NCI-H226 (cell line): ENCODE measurements at places on chromosomes 6 and 20.
A peak's percentile ranks its signal among the peaks of the same experiment; 100 is the strongest.

- DNase-seq, result no peak
Measured at GRCh38 chr6:68189217-68189815, 445.8 kb upstream of the ADGRB3 start.

DNA sequence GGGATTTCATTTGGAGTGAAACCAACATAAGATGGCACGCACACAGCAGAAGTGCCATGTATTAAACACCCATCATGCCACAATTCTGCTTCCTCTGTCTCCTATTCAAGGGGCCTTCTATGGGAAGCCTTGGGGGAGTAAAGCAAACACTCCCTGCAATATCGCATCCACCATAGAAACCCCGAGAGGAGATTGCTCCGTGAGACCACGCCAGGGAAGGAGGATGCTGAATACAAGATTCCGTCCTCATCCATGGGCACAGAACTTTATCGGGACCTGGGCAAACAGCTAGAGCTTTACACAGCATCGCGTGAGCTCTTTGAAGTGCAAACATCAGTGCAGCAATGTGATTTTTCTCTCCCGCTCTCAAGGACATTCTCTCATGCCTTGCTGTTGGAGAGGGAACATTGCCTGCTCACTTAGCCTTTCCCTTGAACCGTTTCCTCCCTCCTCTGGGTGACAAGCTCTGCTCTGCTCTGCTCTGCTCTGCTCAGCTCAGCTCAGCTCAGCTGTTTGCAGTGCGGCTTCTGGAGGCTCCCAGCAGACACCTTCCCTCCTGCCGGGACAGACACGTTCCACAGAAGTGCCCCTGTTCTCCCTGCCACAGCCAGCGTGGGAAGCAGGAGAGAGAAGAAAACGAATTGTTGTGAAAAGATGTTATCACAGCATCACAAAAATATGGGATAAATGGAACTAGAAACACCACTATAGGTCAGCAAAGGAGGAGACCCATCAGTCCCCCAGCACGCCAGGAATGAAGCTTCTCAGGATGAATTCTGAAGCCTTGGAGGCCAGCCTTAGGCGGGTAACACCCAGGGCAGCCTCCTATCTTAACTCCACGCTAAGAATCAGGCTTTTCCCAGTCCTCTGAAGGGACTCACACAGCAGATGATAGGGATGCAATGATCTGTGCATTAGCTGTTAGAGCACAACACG, 48.2 kb downstream of the RNASET2 start:
- DNase-seq, result no peak

- no peak for DNase-seq
Measured at GRCh38 chr20:5552154-5552553, 198.0 kb upstream of the SHLD1 start.

- DNase-seq, result no peak
Measured at GRCh38 chr6:6583836-6584235, 4.7 kb upstream of the LY86 start.

DNA sequence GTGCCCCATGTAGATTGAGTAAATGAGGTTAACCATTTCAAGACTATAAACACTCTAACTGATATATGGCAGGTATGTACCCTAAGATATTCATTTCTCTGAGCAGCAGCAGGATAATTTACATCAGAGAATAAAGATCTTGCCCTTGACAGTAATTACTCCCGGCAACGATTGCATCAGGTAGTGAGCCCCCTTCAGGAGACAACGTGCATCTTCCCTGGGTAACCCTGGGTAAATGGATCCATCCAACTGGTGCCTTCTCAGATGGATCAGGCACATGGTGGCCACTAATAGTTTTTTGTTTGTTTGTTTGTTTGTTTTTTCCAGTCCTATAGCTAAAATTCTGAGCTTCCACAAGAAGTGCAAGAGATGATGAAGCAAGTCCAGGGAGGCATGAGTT, 469.4 kb upstream of the SLC35B3 start:
- no peak for DNase-seq

- DNase-seq, result no peak
Measured at GRCh38 chr20:16575390-16576140, 2.3 kb upstream of the KIF16B start.

DNA sequence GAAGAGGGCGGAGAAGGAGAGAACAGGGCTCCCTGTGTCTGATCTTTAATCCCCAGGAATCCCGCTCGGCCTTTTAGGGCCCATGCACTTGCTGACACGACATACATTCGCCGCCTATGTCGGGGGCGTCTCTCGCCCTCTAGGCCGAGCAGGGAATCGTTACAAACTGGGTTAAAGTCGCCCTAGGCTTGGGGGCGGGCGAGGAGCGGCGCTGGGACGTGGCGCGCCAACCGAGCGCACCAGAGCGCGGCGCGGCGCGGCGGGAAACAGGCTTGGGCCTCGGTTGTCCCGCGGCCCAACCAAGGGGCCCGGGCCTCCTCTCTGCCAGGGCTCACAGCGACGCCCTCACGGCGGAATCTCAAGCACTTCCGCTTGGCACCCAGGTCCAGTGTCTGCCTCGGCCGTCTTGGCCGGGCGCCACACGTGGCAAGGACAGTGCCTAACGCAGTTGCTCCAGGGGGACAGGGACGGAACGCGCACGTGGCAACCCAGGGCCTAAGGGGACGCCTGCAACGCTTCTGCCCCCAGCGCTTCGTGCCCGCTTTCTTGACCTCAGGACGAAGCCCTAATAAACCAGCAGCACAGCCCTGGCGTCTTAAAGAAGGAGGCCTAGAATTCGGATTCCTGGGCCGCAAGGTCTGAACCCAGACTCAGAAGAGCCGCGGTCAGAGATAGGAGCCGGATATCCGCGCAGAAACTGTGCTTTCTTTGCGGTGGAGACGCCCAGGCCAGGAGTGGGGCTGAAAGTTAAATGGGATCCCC, 71.5 kb downstream of the NCR2 start:
- no peak for DNase-seq

- DNase-seq, result no peak
Measured at GRCh38 chr20:58542411-58543095, 27.4 kb upstream of the APCDD1L start.

DNA sequence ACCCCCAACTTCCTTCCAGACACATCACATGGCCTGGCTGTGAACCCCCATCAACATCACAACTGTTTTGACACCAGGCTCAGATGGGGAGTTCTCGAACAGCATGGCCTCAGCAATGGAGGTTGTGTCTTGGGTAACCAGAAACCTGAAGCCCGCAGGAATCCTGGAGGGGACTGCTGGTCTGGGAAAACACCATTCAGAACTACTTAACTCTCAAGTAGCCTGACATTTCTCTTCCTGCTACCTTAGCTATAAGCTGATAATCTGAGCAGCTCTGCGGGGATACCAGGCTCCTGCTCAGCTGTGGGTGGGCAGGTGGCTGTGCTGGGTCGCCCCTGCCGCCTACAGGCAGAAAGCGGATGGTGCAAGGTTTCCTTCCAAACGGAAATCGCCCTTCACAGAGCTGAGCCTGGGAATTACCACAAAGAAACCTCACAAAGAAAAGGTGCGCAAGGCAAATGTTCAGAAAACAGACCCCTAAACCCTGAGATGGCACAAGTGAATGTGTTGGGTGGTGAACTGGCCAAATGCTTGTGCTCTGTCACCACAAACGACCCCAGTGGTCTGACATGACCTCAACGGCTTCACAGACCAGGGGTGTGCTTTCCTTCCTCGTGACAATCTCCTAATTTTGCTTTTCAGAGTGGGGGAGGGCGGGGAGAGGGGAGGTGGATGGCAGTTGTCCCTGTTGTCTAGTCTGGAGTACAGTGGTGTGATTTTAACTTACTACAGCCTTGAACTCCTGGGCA, 29.5 kb downstream of the SNX5 start:
- peak; percentile 19 for DNase-seq

DNA sequence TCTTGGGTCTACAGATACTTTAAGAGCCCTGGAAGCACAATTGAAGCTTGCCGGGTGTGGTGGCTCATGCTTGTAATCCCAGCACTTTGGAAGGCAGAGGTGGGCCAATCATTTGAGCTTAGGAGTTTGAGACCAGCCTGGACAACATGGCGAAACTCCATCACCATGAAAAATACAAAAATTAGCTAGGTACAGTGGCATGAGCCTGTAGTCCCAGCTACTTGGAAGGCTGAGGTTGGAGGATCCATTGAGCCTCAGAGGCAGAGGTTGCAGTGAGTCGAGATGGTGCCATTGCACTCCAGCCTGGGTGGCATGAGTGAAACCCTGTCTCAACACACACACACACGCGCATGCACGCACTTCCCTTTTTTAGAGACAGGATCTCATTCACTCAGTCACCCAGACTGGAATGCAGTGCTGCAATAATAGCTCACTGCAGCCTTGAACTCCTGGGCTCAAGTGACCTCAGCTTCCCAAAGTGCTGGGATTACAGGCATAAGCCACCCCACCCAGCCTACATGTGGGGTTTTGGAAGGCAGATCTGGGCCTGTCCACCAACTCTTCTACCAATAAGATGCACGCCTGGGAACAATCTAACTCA, 182.5 kb upstream of the JARID2 start:
- peak; percentile 5 for DNase-seq

GRCh38 chr20:13910492-13910891, 79.9 kb downstream of the SEL1L2 start:
- no peak for DNase-seq

- DNase-seq, result no peak
Measured at GRCh38 chr20:45968801-45969711, 2.9 kb downstream of the ZNF335 start.

GRCh38 chr20:53444401-53445149, 149.1 kb downstream of the ZNF217 start:
- no peak for DNase-seq

- DNase-seq, result no peak
Measured at GRCh38 chr6:52647199-52647598, 23.7 kb upstream of the TMEM14A start.
